Dermis blood vessel endothelial cell (primary cell): ENCODE measurements at places on chromosomes 16 and 17. TPM values are rescaled to one million over a fixed set of nuclear protein-coding genes. Genes with fewer than 3 reads are reported as not detected.

GRCh38 chr17:28661635-28662526, at the start of the genes SDF2 and SUPT6H:
TSS of gene SDF2 (minus strand) at chr17:28661906. CDS start at chr17:28661876, 30 bp downstream.
TSS of gene SUPT6H (plus strand) at chr17:28662205. CDS start at chr17:28673402, 11,197 bp downstream.
- peak; percentile 92 for DNase-seq

- no peak for DNase-seq
Measured at GRCh38 chr16:68202091-68202519, 33.8 kb downstream of the ESRP2 start.

GRCh38 chr17:9146064-9146463, 124.8 kb downstream of the NTN1 start:
- DNase-seq = no peak

The TP53TG3 gene
- total RNA-seq = not detected in 2 replicates

DNA sequence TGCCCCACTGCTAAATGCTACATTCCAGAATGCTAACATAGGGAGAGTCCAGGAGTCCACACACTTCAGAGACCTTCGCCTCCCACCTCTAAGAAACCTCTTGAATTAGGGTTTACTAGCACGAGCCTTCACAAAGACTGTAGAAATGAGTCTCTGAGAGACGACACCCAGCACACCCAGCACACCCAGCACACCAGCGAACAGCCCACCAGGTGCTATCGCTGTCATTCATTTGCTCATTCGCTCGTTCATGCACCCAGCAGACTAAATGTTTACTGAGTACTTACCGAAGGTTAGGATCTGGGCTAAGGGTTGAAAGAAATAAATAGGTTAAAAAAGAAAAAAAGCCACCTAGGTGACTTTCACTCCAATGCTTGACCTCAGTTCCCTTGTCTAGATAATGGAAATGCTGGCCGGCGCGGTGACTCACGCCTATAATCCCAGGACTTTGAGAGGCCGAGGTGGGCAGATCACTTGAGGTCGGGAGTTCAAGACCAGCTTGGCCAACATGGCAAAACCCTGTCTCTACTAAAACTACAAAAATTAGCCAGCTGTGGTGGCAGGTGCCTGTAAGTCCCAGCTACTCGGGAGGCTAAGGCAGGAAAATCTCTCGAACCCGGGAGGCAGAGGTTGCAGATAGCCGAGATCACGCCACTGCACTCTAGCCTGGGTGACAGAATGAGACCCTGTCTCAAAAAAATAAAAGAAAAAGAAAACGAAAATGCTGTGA, 100.8 kb downstream of the ADCY9 start:
- peak; percentile 39 for DNase-seq

The KIF2B gene
- not detected in 2 replicates for total RNA-seq

DNA sequence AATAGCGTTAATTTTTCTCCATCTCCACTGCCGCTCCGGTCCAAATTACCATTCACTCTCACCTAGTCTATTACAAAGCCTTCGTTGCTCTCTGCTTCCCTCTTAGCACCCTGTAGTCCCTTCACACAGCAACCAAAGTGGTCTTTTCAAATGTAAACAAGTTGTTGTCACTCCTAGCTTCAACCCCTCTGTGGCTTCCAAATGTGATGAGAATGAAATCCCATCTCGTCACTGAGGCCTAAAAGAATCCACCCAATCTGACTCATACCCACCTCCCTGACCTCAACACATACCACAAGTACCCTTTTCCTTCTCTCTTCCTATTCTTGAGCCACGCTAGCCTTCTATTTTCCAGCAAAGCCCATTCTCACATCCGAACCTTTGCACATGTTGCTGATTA, 2.2 kb upstream of the PELP1 start:
- DNase-seq = no peak

- no peak for DNase-seq
Measured at GRCh38 chr17:27345141-27345904, 51.4 kb downstream of the WSB1 start.

DNA sequence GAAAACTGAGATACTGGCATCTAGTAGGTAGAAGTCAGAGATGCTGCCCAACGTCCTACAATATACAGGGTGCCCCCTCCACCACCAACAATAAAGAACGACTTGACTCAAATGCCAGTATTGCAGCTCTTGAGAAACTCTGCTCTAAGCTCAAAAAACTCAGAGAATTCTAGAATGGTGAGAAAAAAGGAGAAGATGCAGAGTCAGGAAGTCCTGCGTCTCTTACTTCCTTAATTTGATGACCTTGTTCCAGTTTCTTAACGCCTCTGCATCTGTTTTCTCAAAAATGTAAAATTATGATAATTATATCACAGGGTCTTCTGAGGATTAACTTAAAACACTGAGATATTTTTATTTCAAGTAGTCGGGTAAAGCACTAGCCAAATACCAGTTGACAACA, 1.7 kb upstream of the HSBP1 start:
- no peak for DNase-seq

- no peak for DNase-seq
Measured at GRCh38 chr16:57704011-57704904, 9.7 kb downstream of the DRC7 start.

The SCGB1C2 gene
- total RNA-seq = not detected in 2 replicates

DNA sequence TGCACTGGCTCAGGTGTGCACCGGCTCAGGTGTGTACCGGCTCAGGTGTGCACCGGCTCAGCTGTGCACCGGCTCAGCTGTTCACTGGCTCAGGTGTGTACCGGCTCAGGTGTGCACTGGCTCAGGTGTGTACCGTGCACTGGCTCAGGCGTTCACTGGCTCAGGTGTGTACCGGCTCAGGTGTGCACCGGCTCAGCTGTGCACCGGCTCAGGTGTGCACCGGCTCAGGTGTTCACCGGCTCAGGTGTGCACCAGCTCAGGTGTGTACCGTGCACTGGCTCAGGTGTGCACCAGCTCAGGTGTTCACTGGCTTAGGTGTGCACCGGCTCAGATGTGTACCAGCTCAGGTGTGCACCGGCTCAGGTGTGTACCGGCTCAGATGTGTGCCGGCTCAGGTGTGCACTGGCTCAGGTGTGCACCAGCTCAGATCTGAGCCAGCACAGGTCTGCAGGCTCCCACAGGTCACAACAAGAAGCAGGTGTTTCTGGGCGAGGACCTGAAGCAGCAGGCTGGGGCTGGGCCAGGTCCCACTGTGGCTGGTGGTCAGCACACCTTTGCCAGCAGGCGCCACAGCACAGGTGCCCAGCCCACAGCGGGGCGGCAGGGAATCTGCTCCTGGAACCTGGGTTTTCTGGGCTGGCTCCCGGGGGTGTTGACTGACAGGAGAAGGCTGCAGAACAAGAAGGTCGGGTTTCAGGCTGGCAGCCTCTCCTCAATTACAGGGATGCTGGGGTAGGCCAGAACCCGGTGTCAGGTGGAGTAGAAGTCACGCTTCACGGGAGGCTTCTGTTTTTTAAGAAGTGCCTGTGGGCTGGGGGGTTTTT, 17.2 kb downstream of the METRNL start:
- DNase-seq = no peak

DNA sequence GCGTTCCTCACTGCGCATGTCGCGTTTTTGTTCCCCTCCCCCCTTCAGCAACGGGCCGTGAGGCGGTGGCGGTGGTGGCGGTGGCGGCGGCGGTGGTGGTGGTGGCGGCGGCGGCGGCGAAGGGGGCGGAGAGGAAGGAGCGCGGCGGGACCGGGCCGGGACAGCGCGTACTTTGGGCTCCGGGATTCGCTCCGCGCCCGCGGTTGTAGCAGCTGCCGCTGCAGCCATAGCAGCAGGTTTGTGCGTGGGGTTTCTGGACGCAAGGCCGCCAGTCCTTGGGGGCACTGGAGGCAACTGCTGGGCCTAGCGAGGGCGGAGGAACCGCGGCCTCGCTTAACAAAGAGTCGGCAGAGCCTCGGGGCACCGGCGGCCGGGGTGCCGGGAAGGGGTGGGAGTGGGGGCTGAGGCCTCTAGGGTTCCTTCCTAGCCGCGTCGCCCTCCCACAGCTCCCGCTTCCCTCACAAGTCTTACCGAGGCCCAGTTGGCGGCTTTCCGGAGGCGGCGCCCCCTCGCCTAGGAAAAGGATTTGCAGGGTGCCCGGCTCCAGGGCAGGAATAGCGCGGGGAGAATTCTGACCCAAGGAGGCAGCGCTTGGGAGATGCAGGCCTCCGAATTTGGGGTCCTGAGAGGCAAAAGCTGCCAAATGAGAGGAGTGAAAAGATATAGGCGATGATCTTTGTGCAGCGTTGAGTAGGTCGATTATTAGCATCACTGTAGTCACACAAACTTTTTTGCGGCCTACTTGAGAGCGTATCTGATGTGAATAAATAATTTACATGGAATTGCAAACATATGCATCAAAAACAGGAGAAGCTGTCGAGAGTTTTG, at the start of gene DDX42:
DDX42 (plus strand) TSS at position 30 of the 828 bp plus-strand sequence. CDS start 12,880 bp downstream, outside the sequence.
- DNase-seq = peak; percentile 76

The SDK2 gene
- not detected in 2 replicates for total RNA-seq

GRCh38 chr17:56269556-56270389, 116.5 kb downstream of the ANKFN1 start:
- DNase-seq = no peak

- no peak for DNase-seq
Measured at GRCh38 chr16:67441271-67441753, 10.4 kb downstream of the HSD11B2 start.

The RNF167 gene
- 13.6 and 23.7 TPM in 2 replicates for total RNA-seq

DNA sequence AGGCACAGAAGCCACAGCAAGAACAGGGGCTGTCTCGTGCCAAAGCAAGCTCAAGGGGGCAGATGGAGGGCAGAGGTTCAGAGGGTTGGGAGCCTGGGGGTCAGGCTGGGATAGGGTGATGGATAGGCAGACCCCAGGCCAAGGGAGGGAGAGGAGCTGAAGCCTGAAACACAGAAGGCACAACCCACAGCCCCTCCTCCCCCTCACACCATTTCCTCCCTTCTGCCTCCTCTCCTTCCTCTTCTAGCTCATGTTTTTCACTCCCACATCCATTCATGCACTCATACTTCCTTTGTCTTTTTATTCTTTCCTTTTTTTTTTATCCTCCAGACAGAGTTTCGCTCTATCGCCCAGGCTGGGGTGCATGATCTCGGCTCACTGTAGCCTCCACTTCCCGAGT, 61.1 kb downstream of the SOCS1 start:
- no peak for DNase-seq

GRCh38 chr17:71727723-71728122, 393.1 kb upstream of the SOX9 start:
- DNase-seq = no peak

The SLC47A2 gene
- total RNA-seq = not detected in 2 replicates

DNA sequence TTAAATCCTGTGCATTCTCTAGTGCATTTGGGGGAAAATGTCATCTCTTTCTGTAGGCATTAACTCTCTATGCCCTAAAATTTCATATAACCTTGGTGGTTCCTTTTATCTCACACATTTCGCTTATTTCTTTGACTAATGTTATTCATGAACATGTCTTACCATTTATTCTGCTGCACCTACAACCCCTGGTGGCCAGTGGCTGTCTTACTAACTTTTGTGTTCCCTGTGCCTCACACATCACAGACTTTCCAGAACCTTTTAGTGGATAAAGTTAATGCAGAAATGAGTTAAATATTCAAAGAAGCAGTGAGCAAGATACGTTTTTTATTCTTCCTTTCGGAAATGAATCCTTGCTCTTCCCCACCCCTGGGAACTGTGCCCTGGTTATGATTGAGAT, 111.9 kb downstream of the CDH13 start:
- no peak for DNase-seq

DNA sequence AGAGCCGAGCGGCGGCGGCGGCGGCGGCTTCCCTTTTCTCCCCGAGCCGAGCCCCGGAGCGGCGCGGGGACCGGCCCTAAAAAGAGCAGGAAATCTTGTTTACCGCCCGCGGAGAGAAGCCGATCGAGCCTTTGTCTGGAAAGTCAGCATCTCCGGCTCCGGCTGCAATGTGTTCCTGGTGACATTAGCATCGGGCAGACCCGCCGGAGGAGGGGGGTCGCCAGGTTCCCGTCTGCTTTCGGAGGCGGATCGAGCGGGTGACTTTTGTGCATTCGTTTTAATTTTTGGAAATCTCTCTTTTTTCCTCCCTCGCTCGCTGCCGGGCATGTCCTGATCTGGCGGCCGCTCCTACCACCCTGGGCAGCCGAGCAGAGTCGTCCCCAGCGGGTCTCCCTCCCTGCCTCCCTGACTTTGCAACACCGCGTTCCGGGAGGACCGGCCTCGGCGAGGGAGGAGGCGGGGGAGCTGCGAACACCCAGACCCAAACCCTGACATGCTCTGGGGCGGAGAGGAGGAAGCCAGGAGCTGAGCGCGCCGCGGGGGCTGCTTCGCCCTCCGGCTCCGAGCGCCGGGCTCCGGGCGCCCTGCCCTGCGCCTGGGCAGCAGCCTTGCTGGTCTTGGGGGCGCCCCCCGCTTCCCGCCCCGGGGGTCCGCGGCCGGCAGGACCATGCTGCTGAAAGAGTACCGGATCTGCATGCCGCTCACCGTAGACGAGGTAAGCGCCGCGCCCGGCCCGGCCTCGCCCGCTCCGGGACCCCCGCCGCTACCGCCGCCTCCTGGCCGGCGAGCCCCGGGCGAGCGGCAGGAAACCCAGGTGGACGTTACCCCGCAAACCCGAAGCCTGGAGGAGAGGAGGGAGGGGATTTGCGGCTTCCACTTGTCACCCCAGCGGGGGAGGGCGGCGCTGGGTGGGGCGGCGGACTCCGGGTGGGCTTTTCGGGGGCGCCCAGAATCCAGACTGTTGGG, 690 bp downstream of the PITPNC1 start:
- peak; percentile 47 for DNase-seq
